ENCODE measurements at places on chromosomes 6 and 20.

DNA sequence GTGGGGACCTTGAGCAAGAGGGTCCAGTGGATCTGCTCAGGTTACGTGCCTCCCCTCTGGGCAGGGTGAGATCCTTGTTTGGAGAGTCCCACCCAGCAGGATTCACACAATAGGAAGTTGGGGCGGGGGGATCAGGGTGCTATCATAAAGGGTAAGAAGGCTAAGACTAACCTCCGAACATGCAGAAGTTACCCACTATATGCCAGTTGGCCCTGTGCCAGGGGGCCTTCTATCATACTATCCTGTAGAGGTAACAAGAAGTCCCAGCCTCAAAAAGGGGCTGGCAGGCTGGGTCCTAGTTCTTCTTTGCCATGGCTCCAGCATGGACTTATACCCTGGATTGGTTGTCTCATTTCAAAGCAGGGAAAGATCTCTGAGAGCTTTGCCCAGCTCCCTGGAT lies 94.1 kb downstream of the CDH26 start:
- no peak for DNase-seq

GRCh38 chr6:20939161-20939775 lies 405.0 kb downstream of the CDKAL1 start:
- no peak for DNase-seq

DNA sequence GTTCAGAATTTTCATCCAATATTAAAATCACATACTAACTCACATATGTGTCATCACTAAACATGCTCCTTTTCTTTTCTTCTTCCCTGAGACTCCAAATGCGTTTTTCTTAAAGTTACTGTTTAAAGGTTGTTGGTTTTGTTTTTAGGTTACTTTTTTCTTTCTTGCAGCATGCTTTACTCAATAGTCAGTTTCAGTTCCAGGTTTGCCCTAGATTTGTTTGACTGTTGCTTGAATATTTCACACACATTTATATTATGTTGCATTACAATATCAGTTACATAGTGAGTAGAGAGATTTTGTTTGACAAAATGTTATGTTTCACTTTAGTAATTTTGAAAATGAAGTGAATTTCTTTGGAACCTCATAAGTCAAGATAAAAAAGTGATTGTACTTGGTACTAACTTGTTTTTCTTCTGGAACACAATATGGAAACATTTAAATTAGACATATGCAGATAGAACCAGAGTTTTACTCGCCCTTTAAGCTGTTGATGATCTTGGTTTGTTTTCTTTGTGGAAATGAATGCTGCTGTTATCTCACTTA lies 27.3 kb downstream of the FNDC1 start:
- DNase-seq = no peak

DNA sequence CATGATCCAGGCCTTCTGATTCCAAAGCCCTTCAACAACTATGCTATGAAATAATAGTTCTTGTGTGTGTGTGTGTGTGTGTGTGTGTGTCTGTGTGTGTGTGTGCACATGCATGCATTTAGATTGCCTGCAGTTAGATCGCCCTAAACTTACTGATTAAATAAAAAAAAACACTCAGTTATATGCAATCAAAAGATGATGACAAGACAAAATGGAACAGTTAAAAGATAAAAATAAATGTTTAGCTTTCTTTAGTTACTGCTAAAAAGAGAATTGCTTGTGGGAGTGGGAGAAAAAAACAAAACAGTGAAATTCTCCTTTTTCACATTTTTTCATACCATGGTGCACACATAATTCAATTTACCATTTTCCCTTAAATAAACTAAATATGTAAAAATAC lies 29.4 kb downstream of the MARCKS start:
- no peak for DNase-seq

DNA sequence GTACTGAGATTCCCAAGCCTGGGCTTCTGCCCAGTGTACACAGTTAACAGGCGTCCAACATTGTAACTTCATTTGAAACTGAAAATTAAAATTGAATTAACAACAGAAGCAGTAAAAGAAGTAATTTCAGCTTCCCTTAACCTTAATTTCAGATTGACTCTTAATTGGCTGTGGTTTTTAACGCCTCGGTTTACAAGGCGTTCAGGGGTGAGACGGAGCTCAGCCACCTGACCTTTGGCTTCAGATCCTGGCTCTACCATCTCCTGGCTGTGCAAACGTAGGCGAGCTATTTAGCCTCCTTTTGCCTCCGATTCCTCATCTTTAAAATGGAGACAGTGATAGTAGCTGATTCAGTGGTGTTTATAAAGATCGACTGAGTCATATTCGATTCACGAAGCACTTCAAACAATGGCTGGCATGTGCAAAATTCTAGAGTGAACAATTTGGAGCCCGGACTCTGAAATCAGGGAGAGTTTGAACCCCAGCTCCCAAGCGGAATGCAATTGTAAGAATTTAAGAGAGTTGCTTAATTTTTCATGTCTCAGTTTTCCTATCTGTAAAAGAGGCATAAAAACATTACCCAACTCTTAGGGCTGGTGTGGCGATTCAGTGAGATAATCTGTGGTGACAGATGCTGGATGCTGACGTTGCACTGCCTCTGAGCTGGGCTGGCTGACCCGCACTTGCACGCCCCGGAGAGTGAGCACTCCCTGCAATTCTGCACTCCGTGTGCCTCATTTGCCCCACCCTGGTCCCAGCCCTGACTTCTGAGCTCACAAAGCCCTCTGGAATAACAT lies 23.5 kb upstream of the OCSTAMP start:
- no peak for DNase-seq

DNA sequence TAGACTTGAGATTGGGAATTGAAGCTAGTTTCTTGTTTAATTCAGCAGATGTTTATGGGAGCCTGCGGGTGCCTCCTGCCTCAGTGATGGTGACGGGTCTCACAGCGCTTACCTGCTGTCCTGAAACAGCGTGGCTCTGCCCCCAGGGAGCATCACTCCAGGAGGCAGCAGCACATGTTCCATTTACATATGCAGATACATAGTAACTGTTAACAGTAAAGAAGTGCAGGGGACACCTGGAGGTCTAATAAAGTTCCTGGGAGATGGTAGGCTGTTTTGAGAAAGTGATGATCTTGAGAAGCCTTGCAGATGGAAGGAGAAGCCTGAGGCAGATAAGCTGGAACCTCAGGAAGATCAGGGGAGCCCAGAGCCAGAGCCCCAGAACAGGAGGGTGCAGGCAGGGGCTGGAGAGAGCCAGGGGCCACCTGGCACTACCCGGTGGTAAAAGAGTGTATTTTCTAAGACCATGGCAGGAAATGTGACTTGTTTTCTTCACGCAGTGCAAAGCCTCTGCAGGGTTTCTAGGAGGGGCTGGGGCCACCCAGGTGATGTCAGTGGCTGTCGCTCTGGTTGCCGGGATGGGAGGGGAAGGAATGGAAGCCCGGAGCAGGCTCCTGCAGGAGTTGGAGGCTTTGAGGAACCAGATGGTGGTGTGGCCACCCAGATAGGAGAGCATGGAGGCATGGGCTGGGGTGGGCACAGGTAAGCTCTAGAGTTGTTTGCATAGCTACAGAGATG lies 24.2 kb upstream of the KIF25 start:
- no peak for DNase-seq

Measured in globus pallidus (tissue), 1 donor.